Muscle of leg (tissue), 16 donors: ENCODE measurements at places on chromosomes 3 and 15.
A peak's percentile ranks its signal among the peaks of the same experiment; 100 is the strongest.

DNA sequence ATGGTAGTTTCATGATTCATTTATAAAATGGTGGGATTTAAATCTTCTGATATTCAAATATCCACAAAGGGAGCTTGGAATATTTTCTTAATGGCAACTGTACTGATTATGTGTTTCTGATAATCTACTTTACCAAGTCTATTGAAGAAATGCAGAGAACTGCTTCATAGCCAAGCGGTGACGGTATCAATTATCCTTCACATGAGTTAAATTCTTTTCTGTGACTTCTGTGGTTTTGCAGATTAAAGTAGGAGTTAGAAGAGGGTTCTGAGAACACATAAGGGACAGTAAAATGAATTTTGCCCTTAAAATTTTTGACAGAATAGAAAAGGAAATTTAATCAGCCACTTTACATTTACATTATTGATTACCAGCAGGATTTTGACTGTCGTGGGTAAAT, 563.2 kb downstream of the GBE1 start:
- DNase-seq: no peak

GRCh38 chr3:194102436-194102835, 33.5 kb upstream of the HES1 start:
- DNase-seq: no peak

GRCh38 chr15:66572146-66572545, 6.3 kb upstream of the LCTL start:
- DNase-seq: no peak

- peak; percentile 52 for DNase-seq
Measured at GRCh38 chr3:45907769-45908705, 21.7 kb downstream of the CCR9 start.

- DNase-seq: no peak
Measured at GRCh38 chr3:102747611-102748010, 312.8 kb downstream of the ZPLD1 start.
